ENCODE measurements at places on chromosomes 16 and 17.

GRCh38 chr17:48374650-48375230 is 55.3 kb downstream of the SKAP1 start:
- DNase-seq = peak; percentile 5

DNA sequence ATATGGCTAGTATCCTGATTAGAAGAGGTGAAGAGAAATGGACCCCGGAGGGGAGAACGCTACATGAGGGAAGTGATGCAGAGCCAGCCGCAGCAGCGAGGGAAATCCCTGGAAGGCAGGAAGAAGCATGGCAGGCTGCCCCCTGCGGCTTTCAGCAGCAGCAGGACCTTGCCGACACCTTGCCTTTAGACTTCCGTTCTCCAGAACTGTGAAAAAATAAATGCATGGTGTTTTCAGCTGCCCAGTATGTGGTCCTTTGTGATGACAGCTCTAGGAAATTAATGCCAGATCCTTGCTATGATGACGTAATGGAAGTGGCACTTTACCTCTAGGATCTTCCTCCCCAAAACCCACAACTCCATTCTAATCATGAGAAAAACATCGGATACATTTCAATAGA is 9.7 kb upstream of the ZFP1 start:
- no peak for DNase-seq

- no peak for DNase-seq
Measured at GRCh38 chr17:58693751-58694150, 1.3 kb downstream of the RAD51C start.

DNA sequence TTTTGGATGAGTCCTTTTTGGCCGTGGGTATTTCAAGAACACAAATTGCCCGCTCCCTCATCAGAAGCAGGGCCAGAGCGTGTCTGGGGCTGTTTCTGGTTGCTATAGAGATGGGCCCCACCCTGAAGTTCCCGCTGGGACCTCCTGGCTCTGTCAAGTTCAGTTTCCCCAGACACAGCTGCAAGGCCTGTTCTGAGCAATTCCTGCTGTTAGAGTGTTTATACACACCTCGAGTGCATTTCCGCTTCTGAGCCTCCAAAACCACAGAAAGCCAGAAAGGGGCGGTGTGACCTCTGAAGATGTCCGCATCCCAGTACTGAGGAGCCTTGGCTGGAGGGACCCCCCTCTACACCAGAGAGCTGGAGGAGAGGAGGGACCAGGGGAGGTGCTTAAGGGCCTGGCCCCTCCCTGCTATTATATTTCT is 9.3 kb upstream of the WBP2 start:
- DNase-seq = peak; percentile 85

DNA sequence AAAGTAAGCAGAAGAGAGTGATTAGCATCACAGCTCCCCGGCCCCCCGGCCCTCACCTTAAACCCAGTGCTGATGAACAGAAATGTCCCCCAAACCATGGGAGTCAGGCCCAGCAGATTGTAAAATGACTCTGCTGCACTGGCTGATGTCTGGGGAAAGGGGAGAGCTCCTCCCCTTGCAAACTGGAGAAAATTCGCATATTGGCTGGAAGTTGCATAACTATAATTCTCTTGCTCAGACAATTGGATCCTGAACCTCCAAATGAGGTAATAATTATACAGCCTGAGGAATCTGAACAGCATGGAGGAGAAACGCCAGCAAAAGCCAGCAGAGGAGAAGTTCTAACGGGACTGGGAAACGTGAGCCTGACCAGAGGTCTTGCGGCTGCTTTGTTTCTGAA is 109.7 kb downstream of the C16orf95 start:
- no peak for DNase-seq

- DNase-seq = no peak
Measured at GRCh38 chr16:3659251-3659650, 4.8 kb downstream of the DNASE1 start.

GRCh38 chr17:80000981-80001775 is 34.5 kb downstream of the TBC1D16 start:
- no peak for DNase-seq

DNA sequence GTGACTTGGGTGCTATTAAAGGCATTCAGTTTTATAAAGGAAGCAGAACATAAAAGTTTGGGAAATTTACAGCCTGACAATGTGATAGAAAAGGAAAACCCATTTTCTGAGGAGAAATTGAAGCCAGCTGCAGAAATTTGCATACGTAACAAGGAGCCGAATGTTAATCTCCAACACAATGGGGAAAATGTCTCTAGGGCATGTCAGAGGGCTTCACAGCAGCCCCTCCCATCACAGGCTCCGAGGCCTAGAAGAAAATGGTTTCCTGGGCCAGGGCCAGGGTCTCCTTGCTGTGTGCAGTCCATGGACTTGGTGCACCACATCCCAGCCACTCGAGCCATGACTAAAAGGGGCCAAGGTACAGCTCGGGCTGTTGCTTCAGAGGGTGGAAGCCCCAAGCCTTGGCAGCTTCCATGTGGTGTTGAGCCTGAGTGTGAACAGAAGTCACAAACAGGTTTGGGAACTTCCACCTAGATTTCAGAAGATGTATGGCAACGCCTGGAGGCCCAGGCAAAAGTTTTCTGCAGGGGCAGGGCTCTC is 23.9 kb upstream of the TOM1L1 start:
- no peak for DNase-seq

DNA sequence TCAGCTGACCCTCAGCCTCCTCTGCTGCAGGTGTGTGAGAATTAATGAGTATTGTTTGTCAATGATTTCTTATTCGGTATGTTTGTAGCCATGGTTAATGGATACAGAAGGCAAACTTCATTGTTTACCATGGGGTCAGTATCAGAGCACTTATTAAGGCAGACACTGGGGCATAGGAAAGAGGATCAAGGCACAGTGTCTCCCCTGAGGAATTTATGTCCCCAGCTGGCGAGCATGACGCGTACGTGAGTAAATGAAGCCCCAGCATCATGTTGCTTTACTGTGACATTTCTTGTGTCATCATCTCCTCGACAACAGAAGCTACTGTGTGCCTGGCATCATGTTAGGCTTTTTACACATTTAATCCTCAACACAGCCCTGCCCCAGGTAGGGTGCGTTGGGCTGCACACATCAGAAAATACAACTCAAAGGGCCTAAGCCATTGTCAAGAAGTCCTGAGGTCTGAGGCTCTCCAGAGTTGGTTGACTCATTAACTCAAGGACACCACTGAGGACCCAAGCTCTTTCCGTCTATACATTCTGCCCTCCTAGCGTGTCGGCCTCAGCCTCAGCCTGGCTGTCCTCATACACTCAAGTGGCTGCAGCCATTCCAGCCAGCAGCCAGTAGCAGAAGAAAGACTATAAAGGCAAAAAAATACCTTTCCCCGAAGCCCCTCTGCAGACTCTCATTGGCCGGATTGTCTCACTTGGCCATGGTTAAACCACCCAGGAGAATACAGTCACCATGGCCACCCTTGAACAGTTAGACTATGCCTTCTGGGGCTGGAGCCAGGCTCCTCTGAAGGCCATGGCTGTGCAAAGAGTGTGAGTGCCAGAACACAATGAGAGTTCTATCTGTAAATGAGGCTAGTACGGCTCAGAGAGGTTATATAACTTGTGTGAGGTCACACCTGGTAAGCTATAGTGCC is 13.9 kb upstream of the ZCCHC14 start:
- no peak for DNase-seq

DNA sequence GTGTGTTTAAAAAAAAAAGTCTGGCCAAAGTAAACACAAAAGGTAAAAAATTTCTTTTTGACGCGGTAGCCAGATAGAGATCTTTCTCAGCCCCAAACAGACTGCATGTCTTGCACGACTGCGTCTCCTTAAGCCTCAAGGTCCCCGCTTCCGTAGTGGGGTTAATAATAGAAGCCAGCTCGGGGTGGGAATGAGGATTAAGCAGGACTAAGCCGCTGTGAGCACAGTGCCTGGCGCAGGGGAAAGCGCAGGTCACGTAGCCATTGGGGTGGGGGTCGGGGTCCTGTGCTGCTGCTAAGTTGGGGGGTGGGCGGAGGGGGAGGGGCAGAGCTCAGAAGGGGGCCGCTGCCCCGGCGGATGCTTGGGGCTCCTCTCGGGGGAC is 521 bp downstream of the GGA2 start:
- peak; percentile 11 for DNase-seq

DNA sequence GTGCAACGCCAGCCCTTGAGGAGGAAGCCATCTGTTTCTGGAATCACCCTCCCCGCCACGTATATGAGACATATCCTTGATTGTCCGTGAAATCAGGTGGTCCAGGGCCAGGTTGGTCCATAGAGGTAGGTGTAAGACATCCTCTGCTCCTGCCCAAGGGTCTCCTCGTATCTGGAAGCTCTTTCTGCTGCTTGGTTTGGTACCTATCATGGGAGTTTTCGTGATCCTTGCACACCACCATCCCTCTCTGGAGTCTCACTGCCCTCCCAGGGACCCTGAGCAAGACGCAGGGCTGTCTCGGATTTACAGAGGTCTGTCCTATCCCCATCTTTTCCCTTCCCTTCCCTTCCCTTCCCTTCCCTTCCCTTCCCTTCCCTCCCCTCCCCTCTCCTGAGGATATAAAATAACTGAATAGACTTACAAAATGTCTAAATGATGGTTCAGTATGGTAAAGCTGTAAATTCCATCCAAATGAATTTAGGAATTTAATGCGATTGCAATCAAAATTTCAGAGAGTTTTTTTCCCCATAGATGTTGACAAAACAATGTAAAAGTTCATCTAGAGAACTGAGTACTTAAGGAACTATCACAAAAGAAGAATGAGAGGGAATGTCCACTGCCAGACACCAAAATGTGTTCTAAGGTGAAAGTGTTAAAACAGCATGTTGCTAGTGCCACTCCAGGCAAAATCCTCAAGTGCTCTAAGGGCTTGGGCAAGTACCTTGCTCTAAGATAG is 2.0 kb upstream of the CCDC42 start:
- no peak for DNase-seq

DNA sequence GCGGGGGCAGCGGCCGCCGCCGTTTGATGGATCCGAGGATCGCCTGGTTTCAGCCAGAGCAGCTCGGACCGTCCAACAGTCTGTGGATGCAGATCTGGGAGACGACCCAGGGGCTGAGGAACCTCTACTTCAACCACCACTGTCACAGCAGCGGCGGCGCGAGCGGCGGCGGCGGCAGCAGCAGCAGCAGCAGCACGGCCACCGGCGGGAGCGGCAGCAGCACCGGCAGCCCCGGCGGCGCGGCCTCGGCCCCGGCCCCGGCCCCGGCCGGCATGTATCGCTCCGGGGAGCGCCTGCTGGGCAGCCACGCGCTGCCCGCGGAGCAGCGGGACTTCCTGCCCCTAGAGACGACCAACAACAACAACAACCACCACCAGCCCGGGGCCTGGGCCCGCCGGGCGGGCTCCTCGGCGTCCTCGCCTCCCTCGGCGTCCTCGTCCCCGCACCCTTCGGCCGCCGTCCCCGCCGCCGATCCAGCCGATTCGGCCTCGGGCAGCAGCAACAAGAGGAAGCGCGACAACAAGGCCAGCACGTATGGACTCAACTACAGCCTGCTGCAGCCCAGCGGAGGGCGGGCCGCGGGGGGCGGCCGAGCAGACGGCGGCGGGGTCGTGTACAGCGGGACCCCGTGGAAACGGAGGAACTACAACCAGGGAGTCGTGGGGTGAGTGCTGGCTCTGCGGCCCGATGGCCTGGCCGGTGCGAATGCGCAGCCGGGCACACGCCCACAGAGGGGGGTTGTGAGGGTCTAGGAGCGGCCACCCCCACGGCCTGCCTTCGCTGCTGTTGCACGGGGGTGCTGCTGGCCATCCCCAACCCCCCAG is 702 bp downstream of the TENT4B start:
- DNase-seq = peak; percentile 22

DNA sequence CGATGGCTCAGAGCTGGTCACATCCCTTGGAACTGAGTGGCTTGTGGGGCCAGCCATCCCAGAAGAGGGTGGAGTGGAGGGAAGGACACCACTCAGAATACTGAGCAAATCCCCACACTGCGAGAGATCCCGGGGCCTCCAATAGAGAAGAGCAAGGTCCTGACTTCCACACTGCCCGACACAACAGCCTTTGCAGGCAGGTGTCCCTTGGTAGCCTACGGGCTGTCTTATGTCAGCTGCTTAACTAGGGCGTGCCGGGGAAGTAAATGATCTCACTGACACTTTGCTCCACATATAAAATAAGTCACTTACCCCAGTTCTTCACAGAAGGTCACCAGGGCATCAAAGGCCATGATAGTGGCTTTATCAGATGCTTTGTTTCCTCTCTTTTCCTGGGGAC is 16.1 kb downstream of the RECQL5 start:
- no peak for DNase-seq

DNA sequence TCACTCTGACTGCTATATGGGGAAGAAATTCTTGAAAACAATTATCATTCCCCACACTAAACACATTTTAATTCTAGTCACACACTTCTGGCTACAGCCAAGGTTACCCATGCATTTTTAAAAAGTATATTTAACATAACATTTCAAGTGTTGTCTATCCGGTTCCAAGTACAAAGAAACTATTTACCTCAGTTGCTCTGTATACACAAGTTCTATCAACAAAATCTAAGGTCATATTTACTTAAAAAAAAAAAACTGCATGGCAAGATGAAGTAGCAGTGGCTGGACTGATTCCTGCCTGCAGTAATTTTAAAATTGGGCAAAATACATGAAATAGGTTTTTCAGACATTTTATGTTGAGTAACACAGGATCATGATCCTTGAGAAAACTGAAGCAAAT is 155.9 kb upstream of the TOM1L1 start:
- no peak for DNase-seq

GRCh38 chr16:78823027-78823426 is 723.6 kb downstream of the WWOX start:
- no peak for DNase-seq

- no peak for DNase-seq
Measured at GRCh38 chr16:21654466-21654865, 2.1 kb upstream of the IGSF6 start.

- no peak for DNase-seq
Measured at GRCh38 chr17:77153999-77154586, 13.3 kb downstream of the SEC14L1 start.

- DNase-seq = peak; percentile 57
Measured at GRCh38 chr16:22007509-22008214, at the start of gene MOSMO. Gene MOSMO, plus strand, starts transcription at chr16:22008111. Its CDS starts 191 bp downstream, at chr16:22008302.

- DNase-seq = no peak
Measured at GRCh38 chr17:66679631-66680517, 155.0 kb upstream of the CACNG5 start.

DNA sequence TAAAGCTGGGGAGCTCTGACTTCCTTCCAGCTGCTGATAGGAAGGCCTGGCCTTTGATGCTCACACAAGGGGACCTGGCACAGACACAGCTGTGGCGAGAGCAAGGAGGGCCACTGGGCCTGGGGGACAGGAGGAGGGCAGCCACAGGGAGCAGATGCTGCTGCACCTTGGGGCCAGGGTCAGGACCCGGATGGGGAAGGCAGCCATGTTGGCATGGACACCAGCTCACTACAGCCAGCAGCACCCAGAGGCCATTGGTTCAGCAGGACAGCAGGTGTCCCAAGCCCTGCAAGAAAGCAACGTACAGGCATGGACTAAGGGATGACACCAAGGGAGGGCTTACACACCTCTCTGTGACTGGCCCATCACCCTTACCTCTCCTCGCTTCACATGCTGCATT is 8.0 kb upstream of the RNF112 start:
- no peak for DNase-seq

- no peak for DNase-seq
Measured at GRCh38 chr16:63315229-63315628, 1279.0 kb upstream of the CDH8 start.

All from T-helper 2 cell (primary cell).